ENCODE measurements at places on chromosomes 6 and 20.

GRCh38 chr20:31516651-31517050 lies 2.4 kb downstream of the HM13 start:
- DNase-seq, result no peak

- no peak for DNase-seq
These were observed 61.9 kb downstream of the GJA10 start for GRCh38 chr6:89956182-89956581.

DNA sequence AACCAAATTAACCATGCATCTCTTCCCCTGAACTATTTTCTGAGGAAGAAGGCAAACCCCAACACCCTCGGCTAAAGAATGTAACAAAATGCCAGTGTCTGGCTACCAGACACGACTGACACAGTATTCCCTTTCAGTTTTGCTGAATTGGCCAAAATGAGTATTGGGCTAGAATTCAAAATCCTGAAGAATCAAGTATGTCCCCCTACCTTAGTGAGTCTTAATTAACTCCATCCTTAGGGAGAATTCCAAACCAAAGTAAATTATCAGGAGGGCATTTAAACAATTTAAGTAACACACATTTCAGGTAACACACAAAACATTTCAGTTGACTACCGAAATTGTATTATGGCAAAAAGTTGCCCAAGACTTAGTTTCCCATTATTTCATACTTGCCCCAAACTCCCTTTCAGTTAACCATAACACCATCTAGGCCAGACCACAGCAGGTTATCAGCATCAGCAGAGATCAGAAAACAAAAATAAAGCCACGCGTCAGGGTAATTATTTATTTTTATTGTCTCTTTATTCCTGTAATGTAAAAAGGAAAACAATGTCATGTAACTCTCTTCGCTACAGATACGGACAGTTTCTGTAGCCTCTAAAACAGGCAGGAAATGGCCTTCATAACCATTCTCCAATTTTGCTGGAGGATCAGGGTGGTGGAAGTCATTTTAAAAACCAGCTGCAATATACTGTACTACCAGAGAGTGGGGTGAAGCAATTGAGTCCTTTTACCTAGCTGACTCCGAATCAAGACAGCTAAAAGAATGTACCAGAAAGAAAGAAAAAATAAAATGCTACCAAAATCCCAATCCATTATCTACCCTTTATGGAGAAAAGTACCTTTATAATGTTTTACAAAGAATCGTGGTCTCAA lies 1.9 kb downstream of the SNX5 start:
- peak; percentile 74 for DNase-seq

DNA sequence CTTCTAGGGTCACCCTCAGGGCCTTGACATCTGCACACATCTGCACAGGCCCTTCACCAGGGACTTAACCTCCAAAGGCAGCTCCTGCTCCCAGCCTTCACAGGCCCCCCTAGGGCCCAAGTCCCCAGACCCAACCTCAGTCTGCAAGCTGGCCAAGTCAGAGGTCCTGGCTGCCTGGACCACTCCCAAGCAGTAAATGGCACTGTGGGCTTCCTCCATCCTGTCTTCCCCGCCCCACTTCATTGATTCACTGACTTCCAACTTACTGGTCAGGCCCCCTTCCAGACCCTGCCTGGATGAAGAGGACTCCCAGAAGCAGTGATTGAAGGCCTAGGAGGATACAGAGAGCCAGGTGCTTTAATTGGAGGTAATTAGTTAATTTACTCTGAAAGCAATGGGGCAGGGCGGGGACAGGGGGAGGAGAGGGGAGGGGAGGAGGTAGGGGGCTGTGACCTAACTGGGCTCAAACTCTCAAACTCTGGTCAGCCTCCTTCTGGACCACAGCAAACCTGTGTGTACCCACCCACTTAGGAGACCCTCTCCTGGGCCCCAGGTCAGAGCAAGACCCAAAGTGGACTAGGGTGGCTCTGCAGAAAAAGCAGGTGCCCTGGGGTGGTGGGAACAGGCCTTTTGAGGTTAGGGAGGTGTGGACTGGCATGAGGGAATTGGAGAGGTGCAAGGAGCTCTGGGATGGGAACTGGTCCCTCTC lies 51.5 kb downstream of the MRPL14 start:
- no peak for DNase-seq

GRCh38 chr20:50367739-50368375 lies 142.3 kb upstream of the PTPN1 start:
- DNase-seq, result no peak

- no peak for DNase-seq
These were observed 61.3 kb upstream of the HEY2 start for GRCh38 chr6:125688138-125688537.

DNA sequence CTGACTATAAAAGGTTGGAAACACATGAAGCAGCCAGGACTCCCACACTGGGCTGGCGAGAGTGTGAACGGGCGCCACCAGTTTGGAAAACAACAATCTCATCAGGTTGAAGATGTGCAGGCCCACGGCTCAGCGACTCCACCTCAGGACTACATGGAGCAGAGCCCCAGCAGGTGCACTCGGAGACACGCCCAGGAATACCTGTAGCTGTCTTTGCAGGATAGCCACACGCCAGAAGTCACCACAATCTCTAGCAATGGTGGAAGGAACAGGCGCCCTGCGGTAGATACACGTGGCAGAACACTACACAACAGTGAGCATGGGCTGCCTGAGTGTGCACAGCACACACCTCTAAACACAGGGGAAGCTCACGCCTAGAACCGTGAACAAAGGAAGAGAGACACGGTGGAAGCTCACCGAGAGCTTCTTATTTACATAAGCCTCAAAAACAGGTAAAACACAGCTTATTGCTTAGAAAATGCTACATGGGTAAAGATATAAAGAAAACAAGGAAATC lies 28.7 kb upstream of the RPS6KA2 start:
- DNase-seq, result no peak

DNA sequence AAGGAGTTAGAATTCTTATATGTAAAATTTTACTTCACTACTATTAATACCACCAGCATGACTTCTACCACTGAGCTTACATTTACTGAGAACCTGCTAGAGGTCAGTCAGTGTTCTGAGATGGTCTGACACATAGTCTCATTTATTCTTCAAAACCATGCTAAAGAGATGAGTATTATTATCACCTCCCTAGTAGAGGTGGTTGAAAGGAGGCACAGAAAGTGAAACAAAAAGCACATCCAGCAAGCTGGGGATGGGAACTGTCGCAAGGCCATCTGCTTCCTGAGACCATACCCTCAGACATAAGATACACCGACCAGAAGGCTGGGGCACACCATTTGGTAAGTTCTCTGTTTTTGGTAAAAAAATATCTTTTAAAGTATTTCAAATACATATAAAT lies 137.7 kb downstream of the INSM1 start:
- DNase-seq, result peak; percentile 90

DNA sequence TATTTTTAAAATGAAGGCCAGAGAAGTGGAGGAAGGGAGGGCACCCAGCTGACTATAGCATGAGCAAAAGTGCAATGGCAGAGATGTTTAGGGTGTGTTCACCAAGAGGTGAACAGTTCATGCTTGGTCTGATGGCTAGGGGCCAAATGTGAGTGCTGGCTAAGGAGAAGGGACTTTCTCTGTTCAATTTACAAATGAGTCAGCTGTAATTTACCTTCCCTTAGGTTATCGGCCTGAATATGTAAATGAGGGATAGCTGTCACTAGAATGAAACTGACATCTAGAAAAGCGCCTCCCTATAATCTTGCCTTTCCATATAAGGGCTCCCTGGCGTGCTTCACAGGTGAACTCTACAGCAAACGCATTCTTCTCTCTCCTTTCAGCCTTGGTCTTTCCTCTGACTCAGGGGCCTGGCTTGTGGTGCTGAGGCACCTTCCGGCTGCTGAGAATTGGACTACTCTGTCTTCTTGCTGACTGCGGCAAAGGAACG lies 114.7 kb upstream of the BACH2 start:
- no peak for DNase-seq

DNA sequence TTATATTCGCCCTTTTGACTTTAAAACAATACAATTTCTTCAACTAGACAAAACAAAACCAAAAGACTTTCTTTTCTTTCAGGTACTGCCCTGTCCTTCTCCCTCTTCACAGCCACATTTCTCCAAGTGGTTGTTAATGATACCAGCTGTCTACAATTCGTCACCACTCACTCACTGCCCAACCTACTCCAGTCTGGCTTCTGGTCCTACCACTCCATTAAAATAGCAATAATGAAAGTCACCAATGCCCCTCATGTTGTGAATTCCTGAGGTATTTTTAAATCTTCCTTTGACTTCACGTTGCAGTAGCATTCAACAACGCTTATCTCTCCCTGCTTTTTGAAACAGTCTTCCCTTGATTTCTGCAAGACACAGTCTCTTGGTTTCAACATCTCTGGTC lies 11.6 kb upstream of the MAN1A1 start:
- DNase-seq, result no peak

GRCh38 chr6:148999929-149000468 lies 253.2 kb downstream of the UST start:
- peak; percentile 62 for DNase-seq

GRCh38 chr6:32785781-32786533 lies 22.6 kb upstream of the HLA-DQB2 start:
- peak; percentile 73 for DNase-seq

DNA sequence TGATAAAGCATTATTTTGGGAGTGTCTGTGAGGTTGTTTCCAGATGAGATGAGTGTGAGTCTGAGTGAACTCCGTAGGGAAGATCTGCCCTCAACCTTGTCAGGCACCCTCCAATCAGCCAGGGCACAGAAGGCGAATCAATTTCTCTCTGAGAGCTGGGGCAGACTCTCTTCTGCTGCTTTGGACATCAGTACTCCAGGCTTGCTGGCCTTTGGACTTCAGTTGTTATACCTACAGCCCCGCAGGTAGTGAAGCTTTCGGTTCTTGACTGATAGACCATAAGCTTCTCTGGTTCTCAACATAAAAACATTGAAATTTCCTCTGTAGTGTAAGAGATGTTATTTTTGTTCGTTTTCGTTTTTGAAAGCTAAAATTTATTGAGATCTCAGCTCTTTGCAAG lies 71.4 kb downstream of the MAFB start:
- DNase-seq, result no peak

DNA sequence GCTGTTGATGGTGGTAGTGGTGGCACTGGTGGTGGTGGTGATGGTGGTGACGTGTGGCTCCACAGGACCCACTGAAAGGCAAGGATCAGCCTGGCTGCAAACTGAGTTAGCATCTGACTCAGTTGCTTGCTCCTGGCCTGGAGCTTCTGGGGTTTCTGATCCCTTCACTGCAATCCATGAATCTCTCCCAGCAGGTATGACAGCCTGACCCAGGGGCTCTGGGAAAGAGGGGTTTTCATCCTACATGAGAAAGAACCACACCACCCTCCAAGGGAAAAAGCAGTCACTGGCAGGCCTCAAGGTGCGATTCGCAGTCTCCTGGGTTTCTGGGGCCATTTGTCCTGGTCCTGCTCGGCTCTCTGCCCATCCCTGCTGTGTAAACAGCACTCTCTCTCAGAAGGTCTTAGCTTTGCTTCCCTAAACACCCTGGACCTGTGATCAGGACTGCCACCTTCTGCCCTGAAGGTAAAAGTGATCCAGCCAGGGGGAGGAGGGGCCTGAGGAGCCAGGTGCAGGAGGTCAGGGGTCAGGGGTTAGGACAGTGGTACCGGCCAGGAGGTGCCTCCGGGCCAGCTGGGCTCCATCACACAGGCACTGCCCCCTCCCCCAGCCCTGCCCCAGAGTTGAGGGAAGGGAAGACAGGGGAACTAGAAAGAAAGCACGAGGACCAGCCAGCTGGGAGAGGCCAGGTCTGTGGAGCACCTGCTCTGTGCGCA lies 152.0 kb downstream of the BMP7 start:
- no peak for DNase-seq

DNA sequence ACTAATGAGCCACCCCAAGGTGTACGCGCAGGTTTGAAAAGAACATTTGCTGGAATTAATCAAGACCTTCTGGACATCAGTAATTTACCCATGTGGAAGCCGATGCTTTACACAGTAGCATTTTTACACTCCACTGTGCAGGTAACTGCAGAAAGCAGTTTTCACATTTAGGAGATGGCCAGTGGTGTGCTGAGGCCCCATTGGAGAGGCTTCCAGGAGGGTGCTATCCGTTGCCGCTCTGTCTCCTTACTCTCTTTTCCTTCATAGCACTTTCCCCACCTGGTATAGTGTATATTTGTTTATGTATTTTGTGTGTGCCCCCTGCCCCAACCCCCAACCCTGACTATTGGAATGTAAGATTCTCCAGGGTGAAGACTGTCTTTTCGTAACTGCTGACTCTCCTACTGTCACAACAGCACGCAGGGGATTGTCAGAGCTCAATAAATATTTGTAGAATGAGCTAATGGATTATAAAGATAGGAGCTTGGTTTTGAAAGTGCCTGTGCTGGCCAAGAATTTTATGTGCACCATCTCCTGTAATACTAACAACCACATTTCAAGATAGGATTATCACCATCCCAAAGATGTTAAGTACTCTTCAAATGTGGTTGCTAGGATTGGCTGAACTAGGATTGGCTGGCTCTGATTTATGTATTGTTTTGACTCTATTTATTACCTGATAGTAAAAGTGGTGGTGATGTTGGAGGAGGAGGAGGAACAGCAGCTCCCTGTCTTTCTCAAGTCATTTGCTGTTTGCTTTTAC lies 74.0 kb upstream of the GLP1R start:
- DNase-seq, result no peak

- no peak for DNase-seq
These were observed 16.3 kb downstream of the SS18L1 start for GRCh38 chr20:62159839-62160238.

DNA sequence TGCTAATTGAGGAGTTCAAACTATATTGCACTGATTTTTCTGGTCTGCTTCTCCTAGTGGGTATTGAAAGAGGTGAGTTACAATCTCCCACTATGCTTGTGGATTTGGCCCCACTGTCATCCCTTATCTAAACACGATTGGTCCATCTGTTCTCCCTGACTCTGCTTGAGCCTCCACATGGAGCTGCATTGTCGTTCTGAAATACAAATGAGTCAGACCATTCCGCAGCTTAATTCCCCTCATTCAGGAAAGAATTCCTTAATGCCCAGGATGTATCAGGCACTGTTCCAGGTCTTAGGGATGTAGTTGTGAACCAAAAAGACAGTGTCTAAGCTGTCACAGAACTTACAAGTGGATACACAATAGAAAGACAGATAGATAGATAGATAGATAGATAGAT lies 461.9 kb downstream of the QKI start:
- DNase-seq, result no peak

- DNase-seq, result no peak
These were observed 166.4 kb upstream of the PRND start for GRCh38 chr20:4555188-4555890.

DNA sequence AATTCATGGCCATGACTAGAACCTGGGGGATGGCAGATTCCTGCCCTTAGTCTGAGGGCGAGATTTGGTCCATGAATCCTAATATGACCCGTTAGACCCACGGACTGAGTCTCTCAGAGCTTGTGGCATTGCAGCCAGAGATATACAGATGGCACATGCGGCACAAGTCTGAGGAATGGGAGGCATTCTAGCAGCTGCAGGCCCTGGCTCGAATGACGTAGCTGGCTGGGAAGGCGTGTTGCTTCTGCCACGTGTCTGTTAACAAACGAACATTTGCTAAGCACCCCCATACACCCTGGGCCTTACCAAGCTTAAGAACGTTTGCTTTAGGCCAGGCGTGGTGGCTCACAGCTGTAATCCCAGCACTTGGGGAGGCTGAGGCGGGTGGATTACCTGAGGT lies 68.0 kb downstream of the CD164 start:
- no peak for DNase-seq
